Endodermal cell (in vitro differentiated cells): ENCODE measurements at places on chromosomes 12 and 14. TPM values are rescaled to one million over a fixed set of nuclear protein-coding genes. Genes with fewer than 3 reads are reported as not detected.

The SOCS2 gene
- 34.0 to 63.2 TPM (median 60.2 TPM) in 3 replicates for total RNA-seq

The KRT77 gene
- total RNA-seq: not detected in 3 replicates

The POC1B gene
- 22.3 and 23.2 TPM in 2 replicates for total RNA-seq

The RAD51AP1 gene
- total RNA-seq: 76.0 and 77.8 TPM in 2 replicates

The PLEK2 gene
- 1.4 and 1.6 TPM in 2 replicates for total RNA-seq

The CLEC1B gene
- total RNA-seq: not detected in 2 replicates
